Naive thymus-derived CD4-positive, alpha-beta T cell (primary cell): ENCODE measurements at places on chromosomes 4 and X. TPM values are rescaled to one million over a fixed set of nuclear protein-coding genes. Genes with fewer than 3 reads are reported as not detected.

Gene ART3
- not detected for polyA plus RNA-seq

Gene HSPA4L
- not detected for polyA plus RNA-seq

DNA sequence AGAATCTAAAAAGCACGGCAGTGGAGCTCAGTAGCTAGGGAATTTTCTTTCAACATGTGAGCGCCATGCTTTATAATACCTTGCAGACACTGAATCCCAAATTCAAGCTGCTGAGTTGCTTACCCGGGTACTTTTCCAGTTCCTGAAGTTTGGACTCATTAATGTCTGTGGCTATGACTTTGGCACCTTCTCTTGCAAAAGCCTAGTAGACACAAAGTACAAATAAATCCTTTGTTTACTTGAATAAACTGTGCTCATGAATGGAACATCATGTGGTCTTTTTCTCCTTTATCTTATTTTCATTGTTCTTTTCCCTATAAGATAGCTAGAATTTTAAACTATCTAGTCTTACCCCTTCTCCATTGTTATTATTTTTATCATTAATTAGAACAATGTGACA is 4.6 kb downstream of the BDH2 start:
- no peak overlapping the region for H3K27ac ChIP-seq
- DNase-seq: no peak
- H3K36me3 ChIP-seq: peaks cover 5% of the 10 kb centered on the region
- no peaks in the 10 kb centered on the region for H3K27me3 ChIP-seq
- peaks cover 11% of the 10 kb centered on the region for H3K4me1 ChIP-seq

DNA sequence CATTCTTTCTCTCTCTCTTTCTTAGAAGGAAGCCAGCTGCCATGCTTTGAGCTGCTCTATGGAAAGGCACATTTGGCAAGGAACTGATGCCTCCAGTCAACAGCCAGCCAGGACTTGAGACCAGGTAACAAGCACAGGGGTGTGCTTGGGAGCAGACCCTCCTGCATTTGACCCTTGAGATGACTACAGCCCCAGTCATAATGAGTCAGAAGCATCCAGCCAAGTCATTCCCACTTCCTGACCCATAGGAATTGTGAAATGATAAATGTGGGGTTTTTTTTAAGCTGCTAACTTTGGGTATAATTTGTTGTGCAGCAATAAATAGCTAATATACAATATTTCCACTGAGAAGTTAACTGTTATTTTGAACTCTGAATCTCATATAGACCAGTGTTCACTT is 446.9 kb downstream of the GRXCR1 start:
- H3K27me3 ChIP-seq: no peaks in the 10 kb centered on the region
- no peak overlapping the region for H3K4me3 ChIP-seq
- H3K27ac ChIP-seq: no peak overlapping the region
- H3K4me1 ChIP-seq: no peaks in the 10 kb centered on the region
- DNase-seq: no peak

- no peak overlapping the region for H3K27ac ChIP-seq
- no peaks in the 10 kb centered on the region for H3K4me1 ChIP-seq
- peaks cover 15% of the 10 kb centered on the region for H3K36me3 ChIP-seq
- H3K4me3 ChIP-seq: no peak overlapping the region
- DNase-seq: no peak
Measured at GRCh38 chrX:24216037-24216436, 66.5 kb downstream of the ZFX start.

Gene ENPEP
- not detected for polyA plus RNA-seq

GRCh38 chr4:60422439-60422838 is 777.7 kb upstream of the ADGRL3 start:
- no peaks in the 10 kb centered on the region for H3K4me1 ChIP-seq
- no peak for DNase-seq
- no peaks in the 10 kb centered on the region for H3K27me3 ChIP-seq
- no peak overlapping the region for H3K4me3 ChIP-seq
- no peaks in the 10 kb centered on the region for H3K36me3 ChIP-seq

GRCh38 chr4:155878611-155879010 is 12.5 kb upstream of the ASIC5 start:
- H3K27ac ChIP-seq: no peak overlapping the region
- H3K4me3 ChIP-seq: no peak overlapping the region
- no peaks in the 10 kb centered on the region for H3K27me3 ChIP-seq
- no peaks in the 10 kb centered on the region for H3K36me3 ChIP-seq
- no peaks in the 10 kb centered on the region for H3K4me1 ChIP-seq
- no peak for DNase-seq

- no peaks in the 10 kb centered on the region for H3K27me3 ChIP-seq
- H3K4me3 ChIP-seq: peak overlapping the region; percentile 76
- DNase-seq: no peak
- H3K36me3 ChIP-seq: no peaks in the 10 kb centered on the region
- H3K4me1 ChIP-seq: peaks cover 17% of the 10 kb centered on the region
- peak overlapping the region; percentile 91 for H3K27ac ChIP-seq
Measured at GRCh38 chr4:48340276-48340964, 909 bp upstream of the SLAIN2 start.

- H3K27me3 ChIP-seq: no peaks in the 10 kb centered on the region
- DNase-seq: no peak
- no peak overlapping the region for H3K4me3 ChIP-seq
- no peaks in the 10 kb centered on the region for H3K36me3 ChIP-seq
- H3K4me1 ChIP-seq: no peaks in the 10 kb centered on the region
Measured at GRCh38 chr4:154616287-154616686, 3.8 kb upstream of the FGG start.

GRCh38 chr4:52966172-52966571 is 104.1 kb downstream of the RASL11B start:
- H3K4me3 ChIP-seq: no peak overlapping the region
- no peaks in the 10 kb centered on the region for H3K27me3 ChIP-seq
- DNase-seq: no peak

Gene NONO
- 184 TPM for polyA plus RNA-seq

Gene MAGED4
- polyA plus RNA-seq: 0.52 TPM

Gene PCYT1B
- polyA plus RNA-seq: not detected

GRCh38 chrX:56125946-56126345 is 106.2 kb upstream of the KLF8 start:
- H3K27me3 ChIP-seq: no peaks in the 10 kb centered on the region
- no peak overlapping the region for H3K27ac ChIP-seq
- no peaks in the 10 kb centered on the region for H3K36me3 ChIP-seq
- no peak for DNase-seq
- H3K4me3 ChIP-seq: no peak overlapping the region

GRCh38 chrX:130575831-130576389 is 174.1 kb downstream of the RBMX2 start:
- H3K27me3 ChIP-seq: no peaks in the 10 kb centered on the region
- no peaks in the 10 kb centered on the region for H3K4me1 ChIP-seq
- no peak overlapping the region for H3K27ac ChIP-seq
- peak; percentile 7 for DNase-seq

- no peak overlapping the region for H3K27ac ChIP-seq
- no peaks in the 10 kb centered on the region for H3K4me1 ChIP-seq
- DNase-seq: no peak
Measured at GRCh38 chr4:125303058-125303457, 11.7 kb upstream of the FAT4 start.

GRCh38 chr4:5757536-5757935 is 46.5 kb downstream of the EVC start:
- no peaks in the 10 kb centered on the region for H3K27me3 ChIP-seq

Gene LGI2
- not detected for polyA plus RNA-seq

DNA sequence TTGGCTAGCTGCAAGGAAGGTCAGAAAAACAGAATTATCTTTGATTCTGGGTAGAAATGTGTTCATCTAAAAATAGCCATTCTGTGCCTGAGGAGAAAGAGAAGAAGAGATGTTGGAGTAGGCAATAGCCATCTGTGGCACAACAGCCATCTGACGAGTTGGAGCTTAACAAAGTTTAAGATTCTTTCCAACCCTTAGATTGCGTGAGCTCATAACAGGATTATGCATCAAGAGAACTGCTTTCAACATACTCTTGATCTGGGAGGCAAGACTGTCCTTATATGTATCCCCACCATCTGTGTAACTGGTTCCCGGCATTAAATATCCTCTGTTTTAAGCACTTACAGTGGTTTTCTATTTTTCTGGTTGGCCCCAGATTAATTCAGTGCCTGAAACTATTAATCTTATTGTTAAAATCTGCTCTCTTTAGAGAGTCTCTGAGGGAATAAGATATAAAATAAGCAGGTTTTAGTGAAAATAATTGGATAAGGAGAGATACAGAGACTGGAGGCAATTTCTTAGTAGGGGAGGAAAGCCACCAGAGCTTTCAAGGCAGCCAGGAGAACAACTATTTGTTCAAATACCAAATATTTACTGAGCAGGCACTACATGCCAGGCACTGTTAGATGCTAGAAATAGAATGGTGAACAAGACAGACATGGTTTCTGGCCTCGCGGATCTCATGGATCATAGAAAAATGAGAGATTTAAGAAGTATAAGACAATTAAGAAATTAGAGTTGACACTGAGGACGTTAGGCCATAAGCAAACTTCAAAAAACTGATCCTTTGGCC is 398.0 kb downstream of the SMARCA1 start:
- H3K27ac ChIP-seq: no peak overlapping the region
- no peaks in the 10 kb centered on the region for H3K4me1 ChIP-seq
- H3K27me3 ChIP-seq: no peaks in the 10 kb centered on the region
- no peaks in the 10 kb centered on the region for H3K36me3 ChIP-seq
- DNase-seq: no peak
- H3K4me3 ChIP-seq: no peak overlapping the region

Gene CENPVL2
- not detected for polyA plus RNA-seq

DNA sequence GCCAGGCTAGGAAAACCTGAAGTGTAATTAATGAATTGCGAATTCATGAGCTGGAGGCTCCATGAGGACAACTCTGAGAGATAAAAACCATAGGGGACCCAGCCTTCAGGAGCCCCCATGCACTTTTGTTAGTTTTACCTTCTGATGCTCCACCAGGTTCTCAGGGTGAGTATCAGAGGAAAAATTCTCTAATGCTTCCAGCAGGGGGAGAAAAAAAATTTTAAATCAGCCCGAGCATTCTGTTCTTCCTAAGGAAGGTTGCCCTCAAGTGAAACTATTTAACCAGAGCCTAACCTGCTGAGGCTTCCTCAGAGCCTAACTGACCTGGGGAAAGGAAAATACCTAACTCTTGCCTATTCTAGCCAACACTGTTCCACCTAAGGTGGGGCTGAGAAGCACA is 552.6 kb downstream of the PPARGC1A start:
- H3K27ac ChIP-seq: no peak overlapping the region
- no peak overlapping the region for H3K4me3 ChIP-seq
- no peak for DNase-seq
- H3K36me3 ChIP-seq: no peaks in the 10 kb centered on the region

- no peak overlapping the region for H3K4me3 ChIP-seq
- no peak for DNase-seq
- no peaks in the 10 kb centered on the region for H3K27me3 ChIP-seq
- H3K36me3 ChIP-seq: no peaks in the 10 kb centered on the region
- H3K27ac ChIP-seq: no peak overlapping the region
Measured at GRCh38 chrX:117645639-117646038, 471.0 kb downstream of the KLHL13 start.

DNA sequence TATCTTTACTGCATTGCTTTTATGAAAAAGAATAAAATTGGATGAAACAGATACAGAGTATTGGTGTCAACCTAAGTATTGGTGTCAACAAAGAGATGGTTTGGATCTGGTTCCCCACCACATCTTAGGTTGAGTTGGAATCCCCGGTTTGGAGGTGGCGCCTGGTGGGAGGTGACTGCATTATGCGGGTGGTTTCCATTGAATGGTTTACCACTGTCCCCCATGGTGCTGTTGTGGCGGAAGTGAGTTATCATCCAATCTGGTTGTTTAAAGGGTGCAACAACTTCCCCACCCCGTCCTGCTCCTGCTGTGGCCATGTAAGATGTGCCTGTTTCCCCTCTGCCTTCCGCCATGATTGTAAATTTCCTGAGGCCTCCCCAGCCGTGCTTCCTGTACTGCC is 52.8 kb upstream of the CD99 start:
- no peaks in the 10 kb centered on the region for H3K27me3 ChIP-seq
- H3K4me1 ChIP-seq: no peaks in the 10 kb centered on the region
- H3K36me3 ChIP-seq: no peaks in the 10 kb centered on the region
